ENCODE measurements at places on chromosomes 6 and 20. TPM values are rescaled to one million over a fixed set of nuclear protein-coding genes. Genes with fewer than 3 reads are reported as not detected.

DNA sequence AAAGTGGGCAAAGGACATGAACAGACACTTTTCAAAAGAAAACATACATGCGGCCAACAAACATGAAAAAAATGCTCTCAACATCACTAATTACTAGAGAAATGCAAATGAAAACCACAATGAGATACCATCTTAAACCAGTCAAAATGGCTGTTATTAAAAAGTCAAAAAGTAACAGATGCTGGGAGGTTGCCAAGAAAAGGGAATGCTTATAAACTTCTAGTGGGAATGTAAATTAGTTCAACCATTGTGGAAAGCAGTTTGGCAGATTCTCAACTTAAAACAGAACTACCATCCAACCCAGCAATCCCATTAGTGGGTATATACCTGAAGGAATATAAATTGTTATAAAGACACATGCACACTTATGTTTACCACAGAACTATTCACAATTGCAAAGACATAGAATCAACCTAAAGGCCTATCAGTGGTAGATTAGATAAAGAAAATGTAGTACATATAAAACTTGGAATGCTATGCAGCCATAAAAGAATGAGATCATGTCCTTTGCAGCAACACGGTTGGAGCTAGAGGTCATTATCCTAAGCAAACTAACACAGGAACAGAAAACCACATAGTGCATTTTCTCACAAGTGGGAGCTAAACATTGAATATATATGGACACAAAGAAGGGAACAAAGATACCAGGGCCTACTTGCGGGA is 16.3 kb downstream of the CENPQ start:
- no peak for DNase-seq

GRCh38 chr20:53907968-53908751 is 162.2 kb downstream of the BCAS1 start:
- DNase-seq, result no peak

- no peak for DNase-seq
These were observed 122.7 kb downstream of the GFRAL start for GRCh38 chr6:55450005-55450404.

- DNase-seq, result no peak
These were observed 137.1 kb downstream of the ELOVL4 start for GRCh38 chr6:79810185-79810705.

DNA sequence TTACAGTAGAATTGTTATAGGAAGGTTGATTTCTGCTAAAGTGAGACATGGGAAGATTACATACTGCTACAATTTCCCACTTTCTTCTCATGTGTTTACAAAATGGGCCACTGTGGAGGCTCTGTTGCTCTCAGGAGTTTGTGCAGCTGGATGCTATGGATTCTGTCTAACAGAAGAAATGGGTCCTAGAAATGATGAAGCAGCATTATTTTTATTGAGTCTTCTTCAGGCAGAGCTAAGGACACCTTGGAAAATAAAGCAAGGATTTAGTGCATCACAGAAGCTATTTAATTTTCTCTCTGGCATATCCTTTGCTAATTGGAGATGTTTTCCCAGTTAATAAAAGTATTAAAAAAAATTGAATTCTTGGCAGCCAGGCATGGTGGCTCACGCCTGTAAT is 29.2 kb downstream of the CCDC170 start:
- DNase-seq, result no peak

Gene SAMD3
- total RNA-seq, result 4.0 TPM
